CD4-positive, alpha-beta T cell treated with Interleukin-15 for 1 hour (primary cell): ENCODE measurements at places on chromosomes 11 and 22.

- DNase-seq = no peak
Observed at GRCh38 chr11:43894546-43894945, 13.9 kb downstream of the ALKBH3 start.

- DNase-seq = no peak
Observed at GRCh38 chr11:849104-849824, 6.6 kb downstream of the TSPAN4 start.

GRCh38 chr11:1034456-1035295, 1.8 kb downstream of the MUC6 start:
- no peak for DNase-seq

DNA sequence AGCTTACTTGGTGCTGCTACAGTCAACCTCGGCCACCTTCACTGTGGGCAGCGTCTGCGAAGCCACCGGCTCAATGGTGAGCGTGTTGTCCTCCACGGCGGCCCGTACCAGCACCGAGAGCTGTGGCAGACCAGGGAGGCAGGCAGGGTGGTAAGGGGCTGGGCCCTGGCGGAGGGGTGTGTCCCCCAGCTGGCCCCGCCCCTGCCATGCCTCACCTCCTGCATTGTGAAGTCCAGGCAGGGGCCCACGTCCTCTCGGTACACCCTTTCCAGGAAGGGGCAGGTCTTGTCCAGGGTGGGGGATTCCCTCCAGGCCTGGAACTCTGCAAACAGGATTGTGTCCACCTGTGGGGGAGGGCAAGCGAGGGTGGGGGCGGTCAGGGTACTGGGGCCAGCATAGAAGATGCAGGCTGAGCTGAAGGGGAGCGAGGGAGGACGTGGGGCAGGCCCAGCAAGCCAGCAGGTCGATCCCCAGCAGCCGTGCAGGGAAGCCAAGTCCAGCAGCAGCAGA, 12.8 kb downstream of the RAB3IL1 start:
- DNase-seq = no peak

DNA sequence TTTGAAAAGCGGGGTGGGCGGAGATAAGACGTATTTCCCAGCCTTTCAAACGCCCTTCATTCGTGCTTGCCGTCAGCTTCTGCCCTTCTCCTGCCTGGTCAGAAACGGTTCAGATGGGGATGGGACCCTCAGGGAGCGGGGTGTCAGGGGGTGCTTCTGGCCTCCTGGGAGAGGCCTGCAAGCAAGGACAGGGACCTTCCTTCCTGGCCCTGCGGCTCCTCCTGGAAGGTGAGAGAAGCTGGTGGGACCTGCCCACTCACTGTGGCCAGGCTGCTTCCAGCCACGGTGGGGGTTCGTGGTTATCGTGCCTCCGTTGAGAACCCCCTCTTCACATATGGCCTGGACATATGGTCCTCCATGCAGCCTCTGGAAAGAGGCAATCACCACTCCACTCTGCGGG, 104.6 kb downstream of the MPPED1 start:
- DNase-seq = no peak

- DNase-seq = no peak
Observed at GRCh38 chr22:21725956-21726649, 9.5 kb downstream of the YPEL1 start.

GRCh38 chr11:11020747-11021149, 162.9 kb upstream of the ZBED5 start:
- no peak for DNase-seq

GRCh38 chr11:10287140-10287539, 6.9 kb downstream of the SBF2 start:
- no peak for DNase-seq

DNA sequence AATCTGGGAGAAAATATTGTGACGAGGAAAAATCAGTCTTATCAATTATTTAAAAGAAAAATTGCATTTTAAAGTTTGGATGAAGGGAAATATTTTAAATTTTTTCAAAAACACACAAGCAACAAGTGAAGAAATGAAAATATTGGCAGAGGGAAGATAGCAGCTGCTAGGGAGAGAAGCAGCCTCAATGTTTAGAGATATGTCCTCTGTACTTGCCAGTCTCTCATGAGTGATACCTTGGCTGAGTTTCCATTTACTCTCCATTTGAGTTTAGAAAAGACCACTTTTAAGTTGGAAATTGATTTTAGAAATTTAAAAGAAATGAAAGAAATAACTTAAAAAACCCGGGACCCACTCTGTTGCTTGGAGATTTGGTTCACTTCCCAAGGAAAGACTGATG, 88.6 kb upstream of the DBX1 start:
- no peak for DNase-seq

DNA sequence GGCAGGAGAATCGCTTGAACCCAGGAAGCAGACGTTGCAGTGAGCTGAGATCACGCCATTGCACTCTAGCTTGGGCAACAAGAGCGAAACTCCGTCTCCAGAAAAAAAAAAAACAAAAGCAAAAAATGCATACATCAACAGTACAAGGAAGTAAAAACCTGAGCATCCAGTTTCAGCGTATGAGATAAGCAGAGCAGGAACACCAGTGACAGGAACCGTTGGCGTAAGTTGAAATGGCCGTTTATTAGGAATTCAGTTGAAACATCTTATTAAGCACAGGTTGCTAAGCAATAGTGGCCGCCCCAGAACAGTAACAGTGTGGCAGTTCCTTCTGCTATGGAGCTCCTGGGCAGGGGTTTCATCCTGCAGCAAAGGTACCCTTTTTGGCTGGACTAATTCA, 4.0 kb upstream of the L3MBTL2 start:
- no peak for DNase-seq

- DNase-seq = no peak
Observed at GRCh38 chr11:133898031-133898769, 52.9 kb upstream of the SPATA19 start.

DNA sequence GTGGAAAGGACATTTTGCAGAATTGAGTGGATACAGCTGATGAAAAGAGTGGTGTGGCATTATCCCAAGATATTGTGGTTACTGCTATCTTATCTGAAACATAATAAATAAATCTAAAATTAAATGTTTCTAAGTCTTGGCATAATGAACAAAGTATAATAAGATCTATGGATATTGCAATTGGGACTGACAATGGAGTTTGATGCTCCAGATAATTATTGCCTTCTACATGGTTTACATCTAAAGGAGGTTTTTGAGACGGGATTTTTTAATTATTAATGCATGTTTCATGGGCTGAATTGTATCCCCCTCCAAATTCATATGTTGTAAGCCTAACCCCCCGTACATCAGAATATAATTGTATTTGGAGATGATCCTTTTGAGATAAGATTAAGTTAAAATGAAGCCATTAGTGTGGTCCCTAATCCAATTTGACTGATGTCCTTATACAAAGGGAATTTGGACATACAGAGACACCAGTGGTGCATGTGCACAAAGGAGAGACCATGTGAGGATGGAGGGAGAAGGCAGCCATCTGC, 198.5 kb downstream of the MSANTD4 start:
- DNase-seq = no peak

GRCh38 chr11:77027275-77027674, 6.9 kb upstream of the B3GNT6 start:
- DNase-seq = no peak

GRCh38 chr11:78810559-78811009, 235.9 kb upstream of the NARS2 start:
- DNase-seq = no peak

DNA sequence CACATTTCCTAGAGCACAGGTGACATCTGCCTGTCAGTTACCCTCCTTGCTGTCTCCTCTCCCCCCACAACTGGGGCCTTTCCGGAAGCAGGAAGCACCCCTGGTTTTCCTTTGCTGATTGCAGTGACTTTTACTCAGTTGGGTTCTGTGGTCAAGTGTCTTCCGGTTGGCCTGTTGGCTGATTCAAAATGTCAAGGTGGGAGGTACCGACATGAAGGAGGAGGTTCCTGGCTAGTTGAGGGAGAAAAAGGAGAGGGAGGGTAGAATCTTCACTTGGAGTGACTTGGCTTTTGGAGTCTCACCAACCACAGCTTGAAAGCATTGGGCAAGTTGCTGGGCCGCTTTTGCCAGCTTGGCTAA, 9.3 kb upstream of the ADAMTS15 start:
- DNase-seq = no peak

DNA sequence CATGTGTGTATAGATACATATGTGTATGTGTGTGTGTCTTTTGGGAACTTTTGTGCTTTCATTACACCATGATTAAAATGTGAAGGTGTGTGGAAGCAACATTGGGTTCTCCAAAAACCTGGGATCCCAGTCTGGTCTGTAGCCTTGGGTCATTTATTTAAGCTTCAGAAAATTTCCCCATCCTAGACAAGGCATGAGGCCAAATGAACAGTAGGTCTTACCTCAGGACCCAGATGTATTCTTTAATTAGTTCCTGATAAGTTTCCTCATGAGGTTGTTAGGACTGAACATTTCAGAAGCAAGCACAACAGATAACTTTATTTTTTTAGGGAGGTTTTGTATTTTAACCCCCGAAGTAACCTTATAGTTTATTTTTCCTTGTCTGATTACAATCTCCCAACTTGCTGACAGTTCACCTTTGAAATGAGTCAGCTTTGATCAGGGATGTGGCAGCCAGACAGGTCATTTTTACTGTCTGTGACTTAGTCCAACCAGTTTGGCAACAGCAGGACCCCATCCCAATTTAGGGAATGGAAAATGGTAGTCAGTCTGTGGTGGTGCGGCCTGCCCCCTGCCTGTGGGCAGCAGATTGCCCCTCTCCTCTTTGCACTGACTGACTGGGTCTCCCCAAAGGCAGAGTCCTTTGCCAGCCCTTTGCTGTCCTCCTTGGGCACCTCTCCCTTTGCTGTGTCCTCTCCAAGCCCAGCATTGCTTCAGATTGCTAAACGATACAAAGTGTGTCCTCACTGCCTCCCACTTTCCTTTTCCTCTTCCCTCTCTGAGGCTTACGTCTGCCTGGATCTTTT, 88.3 kb downstream of the NAV2 start:
- DNase-seq = no peak

DNA sequence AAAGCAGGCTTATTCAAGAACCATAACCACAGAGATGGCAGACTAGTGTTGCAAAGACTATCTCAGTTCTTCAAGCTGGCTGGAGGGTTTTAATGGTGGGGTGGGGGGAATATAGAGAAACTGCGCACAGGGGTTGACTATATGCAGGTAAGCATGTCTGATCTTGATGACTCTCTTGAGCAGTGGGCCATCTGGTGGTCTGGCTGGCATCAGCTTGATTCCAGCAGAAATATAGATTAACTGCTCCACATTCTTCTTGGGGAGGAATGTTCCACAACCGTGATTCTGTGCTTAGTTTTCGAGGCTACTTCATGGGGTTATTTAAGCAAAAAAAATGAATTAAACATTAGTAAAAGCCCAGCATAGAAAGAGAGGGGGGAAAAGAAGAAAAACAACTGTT, 158.8 kb upstream of the PGR start:
- DNase-seq = no peak

- DNase-seq = no peak
Observed at GRCh38 chr22:35183917-35184316, 73.4 kb upstream of the HMGXB4 start.

GRCh38 chr11:86749376-86749775, 51.0 kb upstream of the PRSS23 start:
- DNase-seq = no peak

- no peak for DNase-seq
Observed at GRCh38 chr22:48188231-48188721, 1425.8 kb downstream of the TBC1D22A start.

DNA sequence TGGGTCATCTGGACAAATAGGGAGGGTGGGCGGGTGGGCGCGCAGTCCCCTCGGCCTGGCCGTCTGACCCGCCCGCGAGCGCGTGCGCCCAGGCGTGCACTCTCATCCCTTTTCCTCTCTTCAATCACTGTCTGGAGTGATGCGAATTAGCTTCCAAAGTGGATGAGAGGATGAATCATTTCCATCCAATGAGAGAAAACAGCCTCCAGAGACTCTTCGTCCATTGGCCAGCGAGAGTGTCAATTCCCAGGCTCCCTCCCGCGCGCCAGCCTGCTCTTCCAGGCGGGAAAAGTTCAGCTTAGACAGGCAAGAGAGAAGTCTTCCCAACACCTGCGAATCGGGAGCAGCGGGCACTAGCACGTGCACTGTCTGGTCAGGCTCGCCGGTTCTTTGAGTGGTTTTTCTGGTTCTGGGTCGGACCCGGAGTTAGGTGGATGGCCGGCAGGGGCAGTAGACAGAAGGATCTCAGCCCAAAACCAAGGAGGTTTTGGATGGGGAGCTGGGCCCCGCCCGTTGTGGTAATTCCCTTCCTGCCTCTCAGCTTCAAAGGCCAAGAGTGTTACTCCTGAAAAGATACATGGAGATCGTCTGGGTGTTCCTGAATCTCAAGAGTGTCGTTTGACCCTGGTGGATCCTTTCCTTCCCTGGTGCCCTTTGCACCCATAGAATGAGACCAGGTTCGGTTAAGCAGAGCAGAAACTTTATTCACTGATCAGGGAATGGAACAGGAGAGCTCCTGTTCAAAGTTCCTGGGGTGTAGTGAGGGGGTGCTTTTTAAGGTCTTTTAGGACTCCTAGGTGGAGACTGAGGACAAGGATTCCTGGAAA, 33.4 kb upstream of the GLYATL1 start:
- no peak for DNase-seq

GRCh38 chr11:73866586-73866996, 10.1 kb downstream of the COA4 start:
- DNase-seq = no peak

- peak; percentile 27 for DNase-seq
Observed at GRCh38 chr22:20131859-20132685, 468 bp downstream of the ZDHHC8 start.

- DNase-seq = peak; percentile 36
Observed at GRCh38 chr11:123381817-123382554, 48.1 kb upstream of the GRAMD1B start.

- DNase-seq = no peak
Observed at GRCh38 chr11:68870470-68870869, 28.8 kb upstream of the CPT1A start.

GRCh38 chr11:72958791-72959190, 144.6 kb downstream of the ATG16L2 start:
- DNase-seq = no peak

- DNase-seq = no peak
Observed at GRCh38 chr11:66889960-66890359, 33.1 kb downstream of the LRFN4 start.

- no peak for DNase-seq
Observed at GRCh38 chr22:38497869-38498268, 8.2 kb downstream of the DDX17 start.

DNA sequence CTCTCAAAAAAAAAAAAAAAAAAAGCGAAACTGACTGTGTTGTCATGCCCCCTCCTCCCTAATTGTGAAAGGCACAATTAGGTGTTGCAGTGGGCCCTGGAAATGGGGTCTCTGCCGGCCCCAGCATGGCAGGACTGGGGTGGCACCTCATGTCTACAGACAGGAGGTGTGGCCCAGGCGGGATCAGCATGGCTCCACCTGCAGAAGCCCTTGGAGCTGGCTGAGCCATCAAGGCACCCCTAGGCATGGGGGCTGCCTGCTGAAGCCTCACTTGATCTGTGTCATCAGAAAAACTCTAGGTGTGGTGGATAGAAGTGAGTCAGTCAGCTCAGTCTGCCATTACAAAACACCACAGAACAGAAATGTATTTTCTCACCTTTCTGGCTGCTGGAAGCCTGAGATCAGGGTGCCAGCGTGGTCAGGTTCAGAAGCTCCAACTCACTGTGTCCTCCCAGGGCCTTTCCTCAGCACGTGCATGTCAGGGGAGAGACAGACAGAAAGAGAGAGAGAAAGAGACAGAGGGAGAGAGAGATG, 10.1 kb upstream of the B4GALNT4 start:
- no peak for DNase-seq
